ENCODE measurements at places on chromosomes 1 and 21.
A peak's percentile ranks its signal among the peaks of the same experiment; 100 is the strongest.

DNA sequence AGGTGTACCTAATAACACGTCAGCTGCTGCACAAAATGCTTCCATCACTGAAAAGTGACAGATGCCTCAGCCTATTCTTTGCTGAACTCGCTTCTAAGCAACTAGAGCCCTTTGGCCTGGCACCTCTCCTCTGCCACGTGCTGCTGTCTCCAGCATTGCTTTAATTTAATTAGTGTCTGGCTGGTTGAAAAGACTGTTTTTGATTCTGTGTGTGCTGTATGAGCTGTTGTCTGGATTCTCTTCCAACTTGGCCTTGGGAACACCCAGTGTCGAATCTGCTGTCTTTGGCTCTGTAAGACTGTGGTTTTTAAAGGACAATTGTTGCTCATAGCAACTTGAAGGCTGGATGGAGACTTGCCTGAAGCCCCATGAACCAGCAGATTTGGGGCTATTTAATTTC, 109.5 kb downstream of the PSMG1 start:
- DNase-seq: peak; percentile 61

- no peak for DNase-seq
These were observed 300.7 kb downstream of the SIPA1L2 start for GRCh38 chr1:232329103-232329813.

- no peak for DNase-seq
These were observed 408.7 kb upstream of the PKN2 start for GRCh38 chr1:88275259-88275862.

DNA sequence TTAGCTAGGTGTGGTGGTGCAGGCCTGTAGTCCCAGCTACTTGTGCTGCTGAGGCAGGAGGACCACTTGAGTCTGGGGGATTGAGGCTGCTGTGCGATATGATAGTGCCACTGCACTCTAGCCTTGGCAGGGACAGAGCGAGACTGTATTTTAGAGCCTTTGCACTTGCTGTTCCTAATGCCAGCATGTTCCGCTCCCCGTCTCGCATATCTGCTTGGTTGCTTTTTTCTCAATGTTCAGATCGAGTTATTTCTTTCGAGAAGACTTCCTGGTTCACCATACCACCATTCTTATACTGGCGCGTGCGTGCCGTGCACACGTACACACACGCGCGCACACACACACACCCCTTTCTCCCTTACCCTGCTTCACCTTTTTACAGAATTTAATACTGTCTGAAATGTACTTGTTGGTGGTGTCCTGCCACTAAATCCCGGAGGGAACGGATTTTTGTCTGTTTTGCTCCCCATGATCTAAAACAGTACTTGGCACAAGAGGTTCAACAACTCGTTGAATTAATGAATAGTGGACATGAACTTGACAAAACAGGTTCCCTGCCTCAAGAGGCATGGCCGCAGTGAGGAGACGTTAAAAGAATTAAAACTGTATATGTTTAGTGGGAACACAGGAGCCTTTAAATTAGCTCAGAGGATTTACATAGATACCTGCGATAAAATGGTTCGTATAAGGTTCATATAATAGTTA, 1.1 kb upstream of the RPRD2 start:
- DNase-seq: no peak

DNA sequence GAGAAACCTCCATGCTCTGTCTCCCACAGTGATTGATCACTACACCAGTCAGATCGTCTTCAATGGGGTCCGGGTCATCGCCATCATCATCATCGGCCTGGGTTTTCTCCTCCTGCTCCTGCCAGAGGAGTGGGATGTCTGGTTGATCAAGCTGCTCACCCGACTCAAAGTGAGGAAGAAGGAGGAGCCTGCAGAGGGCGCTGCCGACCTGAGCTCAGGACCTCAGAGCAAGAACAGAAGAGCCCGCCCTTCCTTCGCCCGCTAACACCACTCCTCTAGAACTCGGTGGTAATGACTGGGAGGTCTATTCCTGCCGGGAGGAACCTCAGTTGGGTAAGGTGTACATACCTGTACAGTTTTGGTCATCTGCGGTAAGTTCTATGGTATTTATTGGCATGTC, 50.3 kb upstream of the COA6 start:
- DNase-seq: no peak

DNA sequence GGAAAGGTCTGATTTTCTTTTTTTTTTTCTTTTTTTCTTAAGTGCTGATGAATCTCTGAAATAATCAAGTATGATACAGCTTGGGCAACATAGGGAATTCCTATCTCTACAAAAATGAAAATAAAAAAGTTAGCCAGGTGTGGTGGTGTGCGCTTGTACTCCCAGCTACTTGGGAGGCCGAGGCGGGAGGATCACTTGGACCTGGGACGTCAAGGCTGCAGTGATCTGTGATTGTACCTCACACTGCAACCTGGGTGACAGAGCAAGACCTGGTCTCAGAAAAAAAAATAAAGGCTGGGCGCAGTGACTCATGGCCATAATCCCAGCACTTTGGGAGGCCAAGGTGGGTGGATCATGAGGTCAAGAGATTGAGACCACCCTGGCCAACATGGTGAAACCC, 6.0 kb downstream of the TRAPPC10 start:
- DNase-seq: no peak

GRCh38 chr1:58380345-58380744, 166.2 kb downstream of the OMA1 start:
- no peak for DNase-seq

- DNase-seq: no peak
These were observed 516.6 kb downstream of the SMYD3 start for GRCh38 chr1:245990315-245991022.

Measured in globus pallidus (tissue), 1 donor.